ENCODE measurements at places on chromosomes 12 and 14.

DNA sequence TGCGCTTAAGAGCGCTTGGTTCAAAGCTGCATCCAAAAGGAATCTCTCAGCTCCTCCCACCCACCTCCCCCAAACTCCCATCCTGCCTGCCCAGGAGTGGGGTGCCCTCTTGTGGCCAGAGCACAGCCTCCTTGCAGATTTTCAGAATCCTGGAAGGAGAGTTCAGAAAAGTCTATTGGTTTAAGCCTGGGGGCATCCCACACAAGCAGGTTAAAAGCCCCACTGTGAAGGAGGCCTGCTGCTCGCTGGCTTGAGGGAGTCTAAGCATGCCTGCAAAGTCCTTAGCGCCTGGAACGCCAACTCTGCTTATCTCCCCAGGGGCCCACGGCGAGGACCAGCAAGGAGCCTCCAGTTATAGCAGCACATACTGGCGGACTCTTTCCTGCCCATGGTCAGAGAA, 297.1 kb downstream of the KSR2 start:
- no peak for DNase-seq

GRCh38 chr12:10196210-10196609, 16.5 kb upstream of the GABARAPL1 start:
- peak; percentile 73 for DNase-seq

- no peak for DNase-seq
These were observed 55.7 kb downstream of the ERC1 start for GRCh38 chr12:1046727-1047126.

- DNase-seq: no peak
These were observed 22.8 kb upstream of the MMP17 start for GRCh38 chr12:131805421-131805820.

DNA sequence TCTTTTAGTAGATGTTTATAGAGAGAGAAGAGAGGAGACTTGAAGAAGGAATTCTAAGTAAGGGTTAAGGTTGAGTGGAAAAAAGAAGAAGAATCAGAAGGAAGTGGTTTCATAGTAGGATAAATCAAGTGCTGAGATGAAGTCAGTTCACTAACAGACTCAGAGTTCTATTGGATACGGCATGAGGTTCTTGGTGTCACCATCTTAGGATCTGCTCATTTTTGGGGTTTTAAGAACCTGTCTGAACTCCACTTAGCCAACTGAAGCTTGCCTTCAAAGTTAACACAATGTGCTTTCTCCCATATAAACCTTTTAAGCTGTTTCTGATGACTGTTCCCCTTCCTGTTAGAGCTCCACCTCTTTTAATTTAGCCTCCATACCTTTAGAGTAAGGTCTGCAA, 152.6 kb downstream of the PRKCH start:
- DNase-seq: peak; percentile 70

GRCh38 chr14:68361231-68361630, 431.6 kb downstream of the ZFP36L1 start:
- DNase-seq: no peak

DNA sequence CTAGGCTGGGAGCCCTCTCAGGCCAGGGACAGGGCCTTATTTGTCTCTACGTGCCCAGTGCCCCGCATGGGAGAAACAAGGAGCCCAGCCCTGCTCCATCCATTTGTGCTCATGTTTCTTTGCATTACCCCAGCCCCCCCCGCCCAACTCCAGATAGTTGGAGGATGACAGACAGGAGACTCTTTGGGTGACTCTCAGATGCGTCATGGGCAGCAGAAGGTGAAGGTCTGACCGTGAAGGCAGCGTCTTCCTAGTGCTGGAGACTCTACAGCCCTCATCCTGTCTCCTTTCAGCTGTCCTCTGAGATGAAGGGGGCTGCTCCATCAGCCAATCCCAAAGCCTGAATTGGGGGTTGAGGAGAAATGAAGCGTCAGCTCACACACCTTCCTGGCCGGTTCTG, 283 bp upstream of the PSMB11 start:
- DNase-seq: no peak

DNA sequence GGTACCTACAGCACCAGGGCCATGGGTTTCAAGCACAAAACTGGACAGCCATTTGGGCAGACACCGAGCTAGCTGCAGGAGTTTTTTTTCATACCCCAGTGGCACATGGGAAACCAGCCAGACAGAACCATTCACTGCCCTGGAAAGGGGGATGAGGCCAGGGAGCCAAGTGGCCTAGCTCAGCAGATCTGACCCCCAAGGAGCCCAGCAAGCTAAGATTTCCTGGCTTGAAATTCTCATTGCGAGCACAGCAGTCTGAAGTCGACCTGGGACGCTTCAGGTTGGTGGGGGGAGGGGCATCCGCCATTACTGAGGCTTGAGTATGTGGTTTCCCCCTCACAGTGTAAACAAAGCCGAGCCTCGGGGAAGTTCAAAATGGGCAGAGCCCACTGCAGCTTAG, 81.2 kb upstream of the CCDC175 start:
- DNase-seq: no peak

GRCh38 chr14:30291216-30291615, 267.7 kb upstream of the G2E3 start:
- DNase-seq: no peak

GRCh38 chr14:99519931-99520421, 38.8 kb downstream of the CCNK start:
- no peak for DNase-seq

DNA sequence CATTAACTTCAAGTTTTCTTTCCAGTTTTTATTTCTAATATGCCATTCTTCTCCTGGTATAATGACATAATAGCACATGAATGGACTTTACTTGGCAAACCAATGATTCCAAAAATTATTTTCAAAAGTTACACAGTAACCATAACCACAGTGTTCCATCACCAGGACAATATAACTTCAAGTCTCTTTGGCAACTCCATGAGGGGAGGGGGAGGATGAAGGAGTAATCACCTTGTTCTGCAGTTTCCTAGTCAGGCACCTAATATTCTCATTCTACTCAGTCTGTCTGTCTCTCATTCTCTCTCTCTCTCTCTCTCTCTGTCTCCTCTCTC, 66.6 kb downstream of the BTG1 start:
- no peak for DNase-seq

DNA sequence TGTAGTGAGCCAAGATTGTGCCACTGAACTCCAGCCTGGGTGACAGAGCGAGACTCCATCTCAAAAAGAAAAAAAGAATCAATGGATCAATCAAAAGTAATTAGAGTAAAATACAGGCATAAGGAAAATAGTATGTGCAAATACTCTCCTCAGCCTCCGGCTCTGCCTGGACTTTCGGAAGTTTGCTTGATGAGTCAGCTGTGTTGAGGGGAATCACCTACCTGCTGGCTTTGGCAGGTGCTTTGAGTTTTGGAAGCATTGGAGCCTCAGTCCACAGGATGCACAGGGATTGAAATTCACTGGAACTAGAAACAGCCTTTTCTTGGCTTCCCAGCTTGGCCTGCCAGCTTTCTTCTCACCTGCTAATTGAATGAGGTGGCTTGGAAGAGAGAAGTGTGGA, 268.2 kb downstream of the PCNX1 start:
- DNase-seq: no peak

DNA sequence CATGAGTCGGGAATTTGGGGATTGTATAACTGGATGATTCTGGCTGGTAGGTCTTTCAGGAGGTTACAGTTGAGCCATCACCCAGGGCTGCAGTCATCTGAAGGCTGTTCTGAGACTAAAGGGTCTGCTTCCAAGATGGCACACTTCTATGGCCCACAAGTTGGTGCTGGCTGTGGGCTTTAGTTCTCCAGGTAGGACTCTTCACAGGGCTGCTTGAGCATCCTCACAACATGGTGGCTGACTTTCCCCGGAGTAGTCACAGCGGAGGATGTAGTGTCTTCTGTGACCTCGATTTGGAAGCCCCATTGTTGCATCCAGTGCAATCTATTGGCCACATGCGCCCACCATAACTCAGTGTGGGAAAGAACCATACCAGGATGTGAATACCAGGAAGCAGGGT, 14.4 kb downstream of the PHETA1 start:
- no peak for DNase-seq

DNA sequence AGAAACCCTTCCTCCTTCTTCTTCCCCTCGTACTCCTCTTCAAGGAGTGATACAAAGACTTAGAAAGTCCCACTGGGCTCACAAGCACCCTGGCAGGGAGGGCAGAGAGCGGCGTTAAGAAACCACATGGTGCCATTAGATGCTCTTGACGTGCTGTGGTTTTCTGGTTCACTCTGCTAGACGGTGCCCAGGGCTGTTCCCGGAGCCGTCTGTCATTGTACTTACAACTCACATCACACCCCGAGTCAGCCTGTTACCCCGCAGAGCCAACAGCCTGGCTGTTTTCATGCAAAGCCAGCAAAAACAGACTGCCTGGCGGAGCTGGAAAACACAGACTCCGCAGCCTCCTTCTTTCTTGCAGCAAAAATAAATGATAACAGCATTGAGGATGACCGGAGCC, 232.6 kb upstream of the TBX3 start:
- peak; percentile 66 for DNase-seq

GRCh38 chr12:75591628-75592027, 80.2 kb upstream of the KRR1 start:
- DNase-seq: peak; percentile 6

DNA sequence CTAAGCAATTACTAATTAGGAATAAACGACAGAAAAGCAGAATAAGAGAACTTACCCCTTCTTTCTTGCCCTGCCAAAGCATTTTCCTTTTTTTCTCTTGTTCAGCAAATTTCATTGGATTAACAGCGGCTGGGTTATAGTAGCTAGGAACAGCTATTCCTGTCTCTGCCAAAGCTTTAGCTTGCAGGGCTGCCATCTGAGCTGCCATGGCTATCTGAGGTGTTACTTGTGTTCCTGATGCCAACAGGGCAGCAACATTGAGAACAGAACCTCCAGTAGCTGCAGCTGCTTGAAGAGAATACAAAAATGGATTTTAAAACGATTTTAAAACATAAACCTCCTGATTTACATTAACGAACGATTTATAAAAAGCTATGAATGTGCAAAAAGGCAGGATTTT, 7.4 kb upstream of the ZCCHC8 start:
- DNase-seq: no peak
